Glomerular endothelial cell (primary cell): ENCODE measurements at places on chromosomes 11 and 22. TPM values are rescaled to one million over a fixed set of nuclear protein-coding genes. Genes with fewer than 3 reads are reported as not detected.

Gene OR2AG2
- total RNA-seq, result 0.15 and 0.18 TPM in 2 replicates

Gene OR52N4
- not detected in 2 replicates for total RNA-seq

Gene CALCA
- not detected in 2 replicates for total RNA-seq

Gene BDNF
- 1.6 and 4.7 TPM in 2 replicates for total RNA-seq

Gene SLN
- 2.1 TPM in 1 of 2 replicates, not detected in the other for total RNA-seq

Gene CLCF1
- total RNA-seq, result 6.2 and 6.9 TPM in 2 replicates

Gene RASGRP2
- 0.34 and 1.3 TPM in 2 replicates for total RNA-seq

Gene C22orf42
- total RNA-seq, result not detected in 2 replicates

Gene SEPTIN3
- 0.12 TPM in 1 of 2 replicates, not detected in the other for total RNA-seq

Gene CRYBA4
- total RNA-seq, result not detected in 2 replicates

Gene GPHA2
- total RNA-seq, result not detected in 2 replicates

Gene OR51I1
- not detected in 2 replicates for total RNA-seq

Gene E2F8
- total RNA-seq, result 0.53 and 2.3 TPM in 2 replicates

Gene F2
- total RNA-seq, result 0.19 TPM in 1 of 2 replicates, not detected in the other

Gene MS4A3
- not detected in 2 replicates for total RNA-seq

Gene APOL1
- 77.0 and 117 TPM in 2 replicates for total RNA-seq

Gene BTBD18
- not detected in 2 replicates for total RNA-seq

Gene OR5P2
- total RNA-seq, result not detected in 2 replicates

Gene FADS2
- 208 and 219 TPM in 2 replicates for total RNA-seq

Gene OR51B2
- total RNA-seq, result not detected in 2 replicates

Gene TIMP3
- 69.8 and 194 TPM in 2 replicates for total RNA-seq

Gene B3GAT3
- 38.3 and 42.5 TPM in 2 replicates for total RNA-seq

Gene TP53I11
- 243 and 296 TPM in 2 replicates for total RNA-seq

Gene LGALS12
- not detected in 2 replicates for total RNA-seq

- no peak for DNase-seq
These were observed 34.6 kb downstream of the SPECC1L start for GRCh38 chr22:24305260-24305692.

GRCh38 chr11:96798445-96798844 lies 408.6 kb downstream of the JRKL start:
- no peak for DNase-seq

DNA sequence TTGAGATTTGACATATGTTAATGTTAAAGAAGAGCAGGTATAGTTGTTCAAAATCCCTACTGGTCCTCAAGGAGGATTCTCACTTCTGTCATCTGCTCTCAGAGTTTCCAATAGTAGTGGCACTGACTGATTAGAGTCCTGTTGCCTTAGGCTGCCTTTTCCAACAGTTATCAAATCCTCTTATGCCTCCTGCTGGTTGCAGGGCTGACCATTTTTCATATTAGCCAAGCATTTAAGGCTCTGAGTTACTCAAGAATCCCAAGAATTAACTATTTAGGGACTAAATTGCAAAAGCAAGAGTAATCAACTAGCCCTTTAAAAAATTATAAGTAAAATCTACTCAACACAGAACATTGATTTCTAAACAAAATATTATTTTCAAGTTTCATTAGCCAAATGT lies 212.0 kb upstream of the CHORDC1 start:
- DNase-seq, result no peak

GRCh38 chr11:70667767-70668166 lies 269.4 kb downstream of the CTTN start:
- no peak for DNase-seq

DNA sequence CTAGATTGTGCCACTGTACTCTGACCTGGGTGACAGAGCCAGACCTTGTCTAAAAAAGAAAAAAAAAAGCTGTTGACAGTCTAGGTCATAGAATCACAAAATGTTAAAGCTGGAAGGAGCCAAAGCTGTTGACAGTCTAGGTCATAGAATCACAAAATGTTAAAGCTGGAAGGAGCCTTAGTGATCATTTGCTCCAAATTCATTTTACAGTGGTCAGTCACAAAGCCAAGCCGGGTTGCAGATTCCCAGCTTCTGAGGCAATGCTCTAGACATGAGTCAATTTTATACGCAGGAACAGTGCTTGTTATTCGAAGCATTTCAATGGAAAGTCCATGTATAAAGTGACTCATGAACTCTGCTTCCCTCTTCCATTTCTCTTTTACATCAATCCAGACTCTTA lies 47.4 kb downstream of the SYT13 start:
- DNase-seq, result no peak

DNA sequence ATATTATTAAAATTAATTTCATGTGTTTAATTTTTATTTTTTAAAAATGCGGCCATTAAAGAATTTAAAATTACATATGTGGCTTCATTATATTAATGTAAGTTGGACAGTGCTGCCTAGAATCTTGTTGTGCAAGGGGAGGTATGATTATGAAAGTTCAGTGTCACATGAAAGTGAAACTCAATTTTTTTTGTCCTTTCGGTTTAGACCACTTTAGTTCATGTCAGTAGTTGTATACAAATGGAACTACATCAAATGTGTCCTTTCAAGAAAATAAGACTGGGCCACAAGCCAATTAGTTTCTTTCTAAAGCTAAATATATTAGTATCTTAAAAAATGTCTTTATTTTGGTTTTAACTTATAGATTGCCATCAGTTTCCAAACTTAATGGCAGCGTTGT lies 35.7 kb downstream of the TBCEL start:
- no peak for DNase-seq

DNA sequence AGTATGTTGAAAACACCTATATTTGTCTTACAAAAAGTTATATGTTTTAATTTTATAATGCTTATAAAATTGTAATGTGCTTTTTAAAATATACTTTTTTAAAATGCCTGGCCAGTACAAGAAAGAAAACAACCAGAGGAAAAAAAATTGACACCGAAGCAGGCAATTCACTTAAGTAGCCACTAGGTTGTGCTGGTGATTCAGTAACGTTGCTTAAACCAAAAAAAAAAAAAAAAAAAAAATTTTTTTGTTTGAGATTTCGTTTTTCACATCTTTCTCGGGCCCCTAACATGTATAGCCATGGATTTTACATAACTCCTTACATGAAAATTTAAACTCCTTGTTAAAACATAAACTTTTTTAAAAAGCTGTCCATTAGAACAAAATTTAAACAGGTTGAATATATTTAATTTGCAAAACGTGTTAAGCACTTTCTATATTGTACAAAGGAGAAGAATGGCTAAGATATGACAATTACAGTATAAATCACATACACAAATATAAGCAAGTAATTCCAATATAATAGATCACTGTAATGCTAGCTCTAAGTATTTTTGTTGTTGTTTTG lies 9.2 kb downstream of the OR8B4 start:
- peak; percentile 27 for DNase-seq

GRCh38 chr11:12177739-12178338 lies 67.4 kb downstream of the MICAL2 start:
- no peak for DNase-seq

DNA sequence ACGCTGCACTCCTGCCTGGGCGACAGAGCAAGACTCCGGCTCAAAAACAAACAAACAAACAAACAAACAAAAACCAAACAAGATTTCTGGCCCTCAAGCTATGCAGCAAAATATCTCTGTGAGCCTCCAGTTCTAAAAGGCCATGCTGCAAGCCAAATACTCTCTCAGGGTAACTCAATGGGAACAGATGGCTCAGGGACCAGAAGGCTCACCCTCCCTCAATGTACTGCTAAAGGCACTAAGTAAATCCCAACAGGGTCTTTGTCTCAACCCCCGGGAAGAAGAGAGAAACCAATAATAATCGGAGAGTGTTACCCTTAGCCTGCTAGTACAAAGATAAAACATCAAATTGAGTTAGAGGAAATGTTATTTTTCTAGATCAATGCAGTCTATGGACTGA lies 119.7 kb upstream of the ZC3H12C start:
- no peak for DNase-seq

DNA sequence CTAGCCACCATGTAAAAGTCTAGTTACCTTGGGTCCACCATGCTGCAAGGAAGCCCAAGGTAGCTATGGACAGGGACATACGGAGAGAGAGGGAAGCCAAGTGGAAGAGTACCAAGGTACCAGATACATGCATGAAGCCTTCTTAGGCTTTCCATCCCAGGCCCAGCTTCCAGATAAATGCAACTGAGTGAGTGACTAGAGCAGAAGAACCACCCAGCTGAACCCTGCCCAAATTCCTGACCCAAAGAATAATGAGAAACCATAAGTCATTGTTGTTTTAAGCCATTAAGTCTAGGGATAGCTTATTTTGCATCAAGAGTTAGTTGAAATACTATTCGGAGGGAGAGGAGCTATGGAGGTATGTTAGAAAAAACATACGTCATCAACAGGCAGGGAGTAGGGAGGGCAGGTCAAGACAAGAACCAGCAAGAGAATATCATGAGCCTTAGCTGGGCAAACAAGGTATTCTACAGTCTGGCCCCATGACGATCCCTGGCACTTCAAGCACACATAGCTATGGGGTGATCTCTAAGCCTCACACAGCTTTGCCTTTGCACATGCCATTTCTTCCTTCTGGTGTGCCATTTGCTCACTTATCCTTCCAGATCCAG lies 36.5 kb upstream of the APLNR start:
- no peak for DNase-seq

GRCh38 chr11:24056051-24056450 lies 440.8 kb upstream of the LUZP2 start:
- DNase-seq, result no peak

- no peak for DNase-seq
These were observed 39.6 kb downstream of the NEU3 start for GRCh38 chr11:75028321-75028720.

- no peak for DNase-seq
These were observed 169.4 kb downstream of the MYO18B start for GRCh38 chr22:25911243-25911972.

DNA sequence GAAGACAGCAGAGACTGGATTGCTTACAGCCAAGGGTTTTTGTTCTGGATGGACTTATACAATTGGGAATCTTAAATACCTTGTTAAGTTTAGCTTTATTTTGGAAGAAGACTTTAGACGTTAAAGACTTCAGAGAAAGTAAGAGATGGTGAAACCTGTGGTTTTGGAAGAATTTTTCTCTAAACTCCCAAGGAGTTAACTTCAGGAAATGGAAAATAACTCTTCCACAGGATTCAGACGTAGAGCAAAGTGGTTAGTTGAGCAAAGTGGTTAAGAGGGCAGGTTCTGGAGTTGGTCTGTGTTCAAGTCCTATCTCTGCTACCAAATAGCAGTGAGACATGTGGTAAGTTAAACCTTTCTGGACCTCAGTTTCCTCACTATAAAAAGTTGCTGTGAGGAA lies 12.8 kb downstream of the PITPNB start:
- DNase-seq, result no peak

- no peak for DNase-seq
These were observed 33.0 kb downstream of the YWHAH start for GRCh38 chr22:31977141-31977841.

DNA sequence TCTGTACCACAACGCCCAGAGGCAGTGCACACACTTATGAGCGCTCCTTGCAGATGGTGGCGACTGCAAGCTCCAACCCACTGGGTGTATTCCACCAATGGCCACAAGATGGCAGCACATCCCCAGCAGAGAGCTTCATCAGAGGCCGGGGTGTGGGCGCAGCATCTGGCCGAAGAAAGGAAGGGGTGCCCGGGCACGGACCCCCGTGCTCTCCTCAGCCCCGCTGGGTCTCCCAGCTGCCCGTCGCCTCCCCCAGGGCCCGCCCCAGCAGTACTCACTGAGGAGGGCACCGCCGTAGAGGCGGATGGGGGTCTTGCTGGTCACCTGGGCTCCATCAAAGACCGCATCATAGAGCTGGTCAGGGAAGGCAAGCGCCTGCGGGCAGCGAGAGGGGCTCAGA lies 14.2 kb downstream of the TP53I11 start:
- no peak for DNase-seq

- no peak for DNase-seq
These were observed 16.1 kb downstream of the MFNG start for GRCh38 chr22:37470087-37470445.

- DNase-seq, result no peak
These were observed 9.6 kb upstream of the OR10G7 start for GRCh38 chr11:124050748-124051147.

- DNase-seq, result no peak
These were observed 23.6 kb downstream of the DUSP8 start for GRCh38 chr11:1548221-1549070.

DNA sequence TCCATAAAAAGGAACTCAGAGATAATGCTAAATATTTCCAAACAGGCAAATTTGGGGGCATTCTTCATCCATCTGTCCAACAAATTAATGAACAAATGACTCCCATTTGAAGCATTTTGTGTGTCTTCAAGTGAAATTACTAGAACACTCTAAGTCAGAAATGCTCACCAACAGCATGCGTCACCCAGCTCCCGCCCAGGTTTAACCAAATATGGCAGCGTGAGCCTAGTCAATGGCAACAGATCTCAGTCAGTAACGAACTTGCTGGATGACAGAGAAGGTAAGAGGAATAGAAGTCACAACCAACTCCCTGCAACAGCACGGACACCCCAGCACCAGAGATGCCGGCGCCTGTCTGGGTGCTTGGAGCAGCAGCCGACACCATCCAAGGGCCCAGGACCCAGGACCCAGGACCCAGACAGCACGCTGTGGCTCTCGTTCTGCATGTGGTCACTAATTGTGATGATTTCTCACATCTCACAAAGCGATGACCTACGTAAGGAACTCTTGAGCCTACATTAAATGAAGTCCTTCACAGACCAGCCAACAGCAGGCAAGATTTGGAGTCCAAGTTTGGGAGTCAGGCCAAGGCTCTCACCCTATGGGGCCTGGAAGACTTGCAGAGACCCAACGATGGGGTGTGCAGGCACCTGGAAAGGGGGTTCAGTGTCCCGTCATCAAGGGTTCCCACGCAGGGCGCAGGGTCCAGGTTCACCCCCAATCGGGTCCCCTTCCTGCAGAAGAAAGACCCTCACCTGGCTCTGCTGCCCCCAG lies 556.9 kb downstream of the BRD1 start:
- no peak for DNase-seq

GRCh38 chr11:92663539-92663938 lies 305.9 kb upstream of the MTNR1B start:
- no peak for DNase-seq

DNA sequence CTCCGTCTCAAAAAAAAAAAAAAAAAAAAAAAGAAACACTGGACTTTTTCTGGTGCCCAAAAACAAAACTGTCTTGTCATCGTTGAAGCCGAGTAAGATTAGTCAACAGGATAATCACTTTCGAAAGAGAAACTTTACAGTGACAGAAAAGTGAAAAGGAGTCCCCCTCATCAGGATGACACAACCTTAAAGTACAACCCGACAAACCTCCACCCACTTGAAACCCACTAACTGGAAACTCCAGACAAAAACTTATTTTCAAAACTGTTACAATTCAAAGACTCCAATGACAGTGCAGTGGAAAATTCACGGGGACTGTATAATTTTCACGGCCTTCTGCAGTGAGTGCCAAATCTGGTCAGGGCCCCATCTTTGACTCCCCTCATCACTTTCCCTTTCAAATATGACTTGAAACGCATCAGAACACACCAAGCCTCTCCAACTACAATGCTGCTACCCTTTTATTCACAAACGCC lies 1.3 kb downstream of the DENND5A start:
- DNase-seq, result no peak

GRCh38 chr11:1230456-1231395 lies 7.9 kb downstream of the MUC5B start:
- no peak for DNase-seq

- no peak for DNase-seq
These were observed 40.1 kb downstream of the DGCR2 start for GRCh38 chr22:19082101-19082500.

- DNase-seq, result no peak
These were observed 1.9 kb upstream of the ESS2 start for GRCh38 chr22:19146215-19146968.

- peak; percentile 31 for DNase-seq
These were observed 26.8 kb upstream of the RAG1 start for GRCh38 chr11:36540998-36541397.
